Activated T-cell treated with anti-CD3 and anti-CD28 coated beads, Interleukin-2, amount 50 U/mL, for 72 hours (primary cell): ENCODE measurements at places on chromosomes 1 and 21. TPM values are rescaled to one million over a fixed set of nuclear protein-coding genes. Genes with fewer than 3 reads are reported as not detected.

DNA sequence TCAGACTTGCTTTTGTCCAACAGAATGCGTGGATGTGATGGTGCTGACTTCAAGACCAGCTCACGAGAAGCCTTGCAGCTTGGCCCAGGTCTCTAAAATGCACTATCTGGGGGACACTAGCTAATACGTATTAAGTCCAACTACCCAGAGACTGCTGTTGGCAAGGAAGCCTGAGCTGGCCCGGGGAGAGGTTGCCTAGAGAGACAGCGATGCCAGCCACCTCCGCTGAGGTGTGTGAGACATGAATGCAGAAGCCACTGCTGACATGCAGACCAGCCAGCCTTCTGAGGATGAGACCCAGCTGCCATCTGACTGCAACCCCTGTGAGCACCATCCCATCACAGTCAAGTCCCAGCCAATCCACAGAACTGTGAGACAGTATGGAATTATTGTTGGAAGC is 32.5 kb downstream of the THAP3 start:
- H3K27ac ChIP-seq, result no peak overlapping the region
- no peak overlapping the region for H3K4me3 ChIP-seq
- H3K4me1 ChIP-seq, result no peaks in the 10 kb centered on the region
- DNase-seq, result no peak
- H3K36me3 ChIP-seq, result peaks cover 10% of the 10 kb centered on the region
- H3K27me3 ChIP-seq, result no peaks in the 10 kb centered on the region

CNIH3 gene
- 0.62 TPM for total RNA-seq

REG4 gene
- total RNA-seq, result 4.9 TPM

DNA sequence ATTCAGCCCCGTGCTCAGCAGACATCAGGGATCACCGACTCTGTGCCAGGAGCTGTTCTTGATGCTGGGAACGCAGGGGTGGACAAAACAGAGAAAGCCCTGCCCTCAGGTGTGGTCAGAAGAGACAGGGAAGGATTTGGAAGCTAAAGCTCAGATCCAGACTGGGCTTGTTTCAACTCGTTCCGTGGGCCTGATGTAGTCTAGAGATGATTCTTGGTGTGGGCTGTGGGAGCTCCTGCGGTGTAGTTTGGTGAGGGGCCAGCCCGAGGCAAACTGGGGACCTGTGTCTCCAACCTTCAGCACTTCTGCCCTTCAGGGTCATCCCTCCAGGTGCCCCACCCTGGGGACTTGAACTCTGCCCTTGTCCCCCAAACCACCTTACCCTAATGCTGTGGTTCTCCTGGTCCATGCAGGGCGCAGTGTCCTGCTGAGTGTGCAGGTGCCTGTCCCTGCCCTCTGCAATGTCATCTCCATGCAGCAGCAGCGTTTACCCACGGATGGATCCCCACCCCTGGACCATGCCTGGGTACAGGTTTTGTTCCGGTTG is 17.3 kb upstream of the ABCG1 start:
- H3K27me3 ChIP-seq, result no peaks in the 10 kb centered on the region
- H3K36me3 ChIP-seq, result peaks cover 1% of the 10 kb centered on the region
- H3K27ac ChIP-seq, result no peak overlapping the region
- DNase-seq, result no peak
